ENCODE measurements at places on chromosomes 7 and 10. TPM values are rescaled to one million over a fixed set of nuclear protein-coding genes. Genes with fewer than 3 reads are reported as not detected.

- no peak overlapping the region for H3K4me3 ChIP-seq
- H3K27me3 ChIP-seq = peaks cover 3% of the 10 kb centered on the region
- H3K36me3 ChIP-seq = no peaks in the 10 kb centered on the region
- no peak overlapping the region for H3K27ac ChIP-seq
Observed at GRCh38 chr7:111883241-111883640, 320.9 kb upstream of the IMMP2L start.

DNA sequence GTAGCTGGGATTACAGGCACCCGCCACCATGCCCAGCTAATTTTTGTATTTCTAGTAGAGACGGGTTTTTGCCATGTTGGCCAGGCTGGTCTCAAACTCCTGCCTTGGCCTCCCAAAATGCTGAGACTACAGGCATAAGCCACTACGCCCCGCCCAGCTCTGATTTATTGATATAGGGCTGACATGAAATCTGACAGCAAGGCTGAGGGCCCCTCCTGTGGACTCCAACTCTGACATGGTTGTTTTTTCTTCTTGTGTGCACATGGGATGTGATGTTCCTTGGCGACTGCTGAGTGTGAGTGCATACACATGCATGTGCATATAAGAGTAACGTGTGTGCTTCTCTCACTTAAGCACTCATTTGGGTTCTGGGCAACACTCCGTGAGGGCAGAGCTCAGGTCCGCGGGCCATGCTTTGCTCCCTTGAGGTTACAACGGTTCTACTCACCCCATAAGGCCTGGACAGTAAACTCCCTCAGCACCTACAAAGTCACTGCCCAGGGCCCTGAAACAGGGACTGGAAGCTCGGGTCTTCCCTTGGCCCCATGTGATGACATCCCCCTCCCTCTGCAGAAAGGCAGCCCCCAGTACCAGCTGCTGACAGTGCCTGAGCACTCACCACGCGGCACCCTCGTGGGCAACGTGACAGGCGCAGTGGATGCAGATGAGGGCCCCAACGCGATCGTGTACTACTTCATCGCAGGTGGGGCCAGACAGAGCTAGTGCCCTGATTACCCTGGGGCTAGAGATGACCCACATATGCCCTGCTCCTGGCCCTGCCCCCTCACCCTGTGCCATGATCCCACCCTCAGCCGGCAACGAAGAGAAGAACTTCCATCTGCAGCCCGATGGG lies 33.6 kb upstream of the VSIR start:
- H3K36me3 ChIP-seq = no peaks in the 10 kb centered on the region
- no peak for DNase-seq
- no peak overlapping the region for H3K4me3 ChIP-seq
- H3K4me1 ChIP-seq = peaks cover 16% of the 10 kb centered on the region
- H3K27ac ChIP-seq = no peak overlapping the region

- no peak for DNase-seq
- H3K27ac ChIP-seq = no peak overlapping the region
- no peaks in the 10 kb centered on the region for H3K36me3 ChIP-seq
- H3K4me3 ChIP-seq = no peak overlapping the region
Observed at GRCh38 chr7:15305002-15305600, 256.7 kb downstream of the AGMO start.

DNA sequence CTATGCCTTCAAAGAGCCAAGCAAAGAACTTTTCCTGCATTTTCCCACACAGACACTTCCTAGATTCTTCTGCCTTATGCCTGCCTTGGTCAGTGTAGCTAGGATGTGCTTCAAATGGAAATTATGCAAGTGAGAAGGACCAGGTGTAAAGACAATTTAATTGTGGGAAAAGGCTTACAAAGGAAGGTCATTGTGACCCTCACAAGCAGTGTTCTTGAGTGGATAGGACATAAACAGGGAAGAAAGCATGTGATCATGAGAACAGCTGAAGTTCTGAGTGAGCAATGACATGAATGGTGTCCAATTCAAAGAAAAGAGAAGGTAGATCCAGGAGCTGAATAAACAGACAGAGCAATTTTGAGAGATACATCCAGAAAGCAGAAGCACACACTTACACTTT lies 1.3 kb upstream of the PIP start:
- no peaks in the 10 kb centered on the region for H3K36me3 ChIP-seq
- no peak overlapping the region for H3K27ac ChIP-seq
- H3K4me3 ChIP-seq = no peak overlapping the region

DNA sequence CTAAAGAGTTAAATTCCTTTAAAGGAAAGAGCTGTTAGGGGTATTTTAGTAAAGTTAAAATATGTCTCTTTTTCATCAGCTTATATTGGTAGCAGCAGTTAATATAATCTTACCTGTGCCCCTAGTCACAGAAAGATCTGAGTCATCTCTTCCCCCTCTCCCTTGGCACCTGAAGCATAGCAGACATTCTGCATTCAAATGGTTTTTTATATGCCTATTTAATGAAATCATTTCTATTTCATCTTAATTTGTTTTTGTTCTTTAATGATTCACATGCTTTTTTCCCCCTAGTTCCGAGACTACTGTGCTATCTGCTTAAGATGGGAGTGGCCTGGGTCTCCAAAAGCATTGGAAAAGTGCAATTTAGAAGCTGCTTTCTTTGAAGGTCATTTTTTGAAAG lies 33.3 kb downstream of the FHIP2A start:
- H3K36me3 ChIP-seq = peaks cover 49% of the 10 kb centered on the region
- H3K27me3 ChIP-seq = no peaks in the 10 kb centered on the region
- peaks cover 4% of the 10 kb centered on the region for H3K4me1 ChIP-seq
- H3K4me3 ChIP-seq = no peak overlapping the region

DNA sequence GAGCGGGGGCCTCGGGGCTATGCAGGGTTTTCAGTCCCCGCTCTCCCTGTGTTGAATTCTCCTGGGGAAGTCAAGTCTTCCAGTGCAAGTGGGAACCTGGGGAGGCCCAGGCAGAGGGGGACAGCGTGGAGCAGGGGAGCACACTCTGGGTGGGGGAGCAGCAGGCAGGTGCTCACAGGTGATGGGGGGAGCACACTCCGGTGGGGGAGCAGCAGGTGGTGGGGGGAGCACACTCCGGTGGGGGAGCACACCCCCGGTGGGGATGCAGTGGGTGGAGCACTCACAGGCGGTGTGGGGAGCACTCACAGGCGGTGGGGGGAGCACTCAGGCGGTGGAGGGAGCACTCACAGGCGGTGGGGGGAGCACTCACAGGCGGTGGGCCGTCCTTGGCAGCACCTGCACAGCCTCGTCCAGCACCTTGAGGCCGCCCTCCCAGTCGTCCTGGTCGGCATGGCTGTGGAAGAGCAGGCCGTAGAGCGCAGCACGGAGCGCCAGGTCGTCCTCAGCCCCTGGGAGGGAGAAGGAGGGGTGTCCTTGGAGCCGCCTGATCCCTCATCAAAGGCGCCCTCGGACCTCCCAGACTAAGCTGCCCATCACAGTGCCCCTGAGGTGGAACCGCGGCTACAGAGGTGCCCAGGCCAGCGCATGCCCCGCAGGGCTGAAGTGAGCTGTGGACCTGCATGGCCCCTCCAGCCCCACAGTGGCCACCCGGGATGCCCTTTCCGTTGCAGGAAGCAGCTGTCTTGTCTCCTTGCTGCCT lies 56.7 kb downstream of the CFAP46 start:
- no peak overlapping the region for H3K4me3 ChIP-seq
- no peak for DNase-seq
- H3K27ac ChIP-seq = no peak overlapping the region
- no peaks in the 10 kb centered on the region for H3K4me1 ChIP-seq
- no peaks in the 10 kb centered on the region for H3K36me3 ChIP-seq

- no peak for DNase-seq
- no peaks in the 10 kb centered on the region for H3K36me3 ChIP-seq
- H3K27ac ChIP-seq = no peak overlapping the region
Observed at GRCh38 chr10:58438340-58438871, 53.2 kb downstream of the TFAM start.

DNA sequence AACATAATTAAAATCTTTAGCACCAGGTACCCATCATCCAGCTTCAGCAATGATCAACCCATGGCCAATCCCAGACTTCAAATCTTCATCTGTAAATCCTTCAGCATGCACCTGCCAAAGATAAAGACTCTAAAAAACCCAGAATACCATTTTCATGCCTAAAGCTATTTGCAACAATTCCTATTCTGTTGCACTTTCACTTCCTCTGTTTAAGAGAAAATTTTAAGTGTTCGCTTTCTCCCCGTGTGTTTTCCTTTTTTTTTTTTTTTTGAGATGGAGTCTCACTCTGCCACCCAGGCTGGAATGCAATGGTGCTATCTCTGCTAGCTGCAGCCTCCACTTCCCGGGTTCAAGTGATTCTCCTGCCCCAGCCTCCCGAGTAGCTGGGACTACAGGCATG lies 31.8 kb upstream of the HTR5A start:
- no peak overlapping the region for H3K27ac ChIP-seq
- H3K36me3 ChIP-seq = no peaks in the 10 kb centered on the region
- H3K4me3 ChIP-seq = no peak overlapping the region
- no peaks in the 10 kb centered on the region for H3K4me1 ChIP-seq
- no peak for DNase-seq

Gene MYO3A
- total RNA-seq = not detected

Gene FEZF1
- not detected for total RNA-seq

Measured in activated CD8-positive, alpha-beta T cell treated with anti-CD3 and anti-CD28 coated beads, Interleukin-2, amount 10 ng/mL, durations not matched to agents 7 days and 5 days (primary cell).